ENCODE measurements at places on chromosomes 3 and 15. TPM values are rescaled to one million over a fixed set of nuclear protein-coding genes. Genes with fewer than 3 reads are reported as not detected.

Gene SCG5
- polyA plus RNA-seq: 1.6 TPM

GRCh38 chr3:49276475-49277382, at the start of gene C3orf62:
Gene C3orf62, minus strand, starts transcription at chr3:49277232. Its CDS starts 360 bp downstream, at chr3:49276872.
- peak; percentile 92 for DNase-seq

DNA sequence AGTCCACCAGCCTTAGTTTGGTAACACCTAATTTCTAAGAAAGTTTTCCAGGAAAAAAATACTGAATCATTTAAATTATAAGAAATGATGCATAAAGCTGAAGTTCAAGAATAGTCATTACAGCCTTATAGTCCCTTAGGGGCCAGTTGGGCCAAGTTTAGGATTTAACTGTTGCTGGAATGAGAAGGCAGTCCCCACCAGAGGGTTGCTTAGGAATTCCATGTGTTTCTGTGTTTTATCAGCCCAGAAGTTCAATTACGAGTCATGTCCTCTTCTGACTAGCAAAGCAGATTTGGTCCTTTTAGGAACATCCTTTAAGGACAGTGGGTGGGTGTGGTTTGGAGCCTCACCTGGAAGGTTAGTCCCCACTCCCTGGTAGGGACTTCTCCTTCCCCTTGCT, 57.0 kb upstream of the NR2E3 start:
- no peak for DNase-seq

Gene MUC13
- polyA plus RNA-seq: 6.4 TPM

DNA sequence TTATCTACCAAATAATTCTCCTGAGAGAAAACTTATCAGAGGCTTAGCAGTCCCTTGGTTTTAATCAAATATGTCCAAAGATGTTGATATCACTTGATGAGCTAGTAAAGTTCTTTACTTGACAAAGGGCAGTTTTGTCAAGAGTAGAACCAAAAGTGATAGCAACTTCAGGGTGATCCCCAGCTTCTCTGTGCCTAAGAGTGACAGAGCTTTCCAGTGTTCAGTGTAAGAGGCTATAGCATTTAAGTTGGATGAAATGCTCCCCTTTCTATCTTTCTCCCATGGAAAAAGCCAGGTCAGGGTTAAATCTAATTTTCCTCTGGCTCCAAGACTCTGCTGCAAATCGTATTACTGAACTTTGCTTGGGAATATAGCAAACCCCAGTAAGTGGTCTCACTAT, 120.8 kb downstream of the UNC13C start:
- no peak for DNase-seq

DNA sequence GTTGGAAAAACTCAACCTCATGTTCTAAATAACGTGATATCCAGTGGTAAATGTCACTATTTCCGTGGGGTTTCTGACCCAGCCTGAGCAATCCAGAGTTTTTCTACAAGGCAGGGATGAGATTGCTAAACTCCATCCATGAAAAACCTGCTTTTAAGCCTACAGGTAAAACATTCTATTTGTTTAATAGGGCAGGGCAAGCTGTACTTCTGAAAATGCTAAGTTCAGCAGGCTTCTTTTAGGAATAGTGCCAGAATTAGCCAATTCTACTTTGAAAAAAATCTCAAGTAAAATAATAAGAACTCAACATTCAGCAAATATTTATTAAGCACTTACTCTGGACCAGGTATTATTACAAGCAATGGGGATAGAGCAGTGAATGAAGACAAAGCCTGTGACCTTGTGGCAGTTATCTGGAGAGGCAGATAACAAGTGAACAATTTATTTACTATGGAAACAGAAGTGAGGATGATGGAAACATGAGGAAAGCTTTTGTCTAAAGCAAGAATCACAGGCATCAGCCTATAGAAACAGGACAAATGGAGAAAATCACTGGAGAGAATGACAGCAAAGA, 13.3 kb downstream of the RPSA start:
- DNase-seq: no peak

- DNase-seq: no peak
Observed at GRCh38 chr3:178381971-178382448, 154.2 kb upstream of the KCNMB2 start.

DNA sequence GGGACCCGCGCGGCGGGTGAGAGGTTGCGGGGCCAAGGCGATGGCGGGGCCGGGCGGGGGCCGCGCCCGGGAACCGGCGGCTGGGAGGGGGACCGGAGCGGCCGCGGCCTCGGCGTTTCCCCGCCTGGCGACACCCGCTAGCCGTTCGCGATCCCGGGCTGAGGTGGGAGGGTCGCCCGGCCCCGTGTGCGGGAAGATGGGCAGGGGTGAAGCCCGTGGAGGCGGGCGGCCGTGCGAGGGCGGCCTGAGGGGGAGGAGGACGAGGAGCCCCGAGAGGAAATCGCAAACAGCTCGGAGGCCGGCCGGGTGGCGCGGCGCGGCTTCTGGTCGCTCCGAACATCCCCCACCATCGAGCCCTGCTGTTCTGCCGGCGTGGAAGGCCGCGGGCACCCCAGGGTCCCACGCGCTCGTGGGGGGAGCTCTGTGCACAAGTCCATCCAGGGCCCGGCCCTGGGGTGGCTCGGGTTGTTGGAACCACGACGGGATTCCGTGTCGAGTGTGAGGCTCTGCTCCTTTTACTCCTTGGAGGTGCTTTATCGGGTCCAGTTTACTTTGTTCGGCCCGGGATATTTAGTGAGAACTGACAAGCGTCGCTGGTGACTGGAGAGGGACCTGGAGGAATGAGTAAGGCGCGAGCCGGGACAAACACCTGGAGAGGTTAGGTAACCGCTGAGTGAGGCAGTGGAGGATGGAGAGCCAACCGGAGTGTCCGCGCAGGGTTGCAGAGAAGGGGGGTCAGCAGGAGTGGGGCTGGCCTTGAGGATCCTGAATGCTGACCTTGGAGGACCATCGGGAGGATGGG, 728 bp downstream of the CRTC3 start:
- DNase-seq: peak; percentile 84

DNA sequence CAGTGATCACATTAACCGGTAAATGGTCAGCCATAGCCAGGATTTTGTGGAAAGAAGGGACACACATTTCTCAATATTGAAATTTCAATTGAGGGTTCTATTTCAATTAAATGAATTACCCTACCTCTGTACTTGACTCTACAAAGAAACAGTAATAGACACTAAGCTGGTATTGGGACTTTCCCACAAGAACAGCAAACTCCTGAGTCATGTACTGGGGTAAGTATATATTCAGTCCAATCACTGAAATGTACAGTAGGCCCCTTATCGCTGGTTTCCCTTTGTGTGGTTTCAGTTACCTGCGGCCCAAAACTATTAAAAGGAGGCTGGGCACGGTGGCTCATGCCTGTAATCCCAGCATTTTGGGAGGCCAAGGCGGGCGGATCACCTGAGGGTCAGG, 17.6 kb downstream of the ASB14 start:
- DNase-seq: no peak

Gene IL17RC
- polyA plus RNA-seq: 31.5 TPM

DNA sequence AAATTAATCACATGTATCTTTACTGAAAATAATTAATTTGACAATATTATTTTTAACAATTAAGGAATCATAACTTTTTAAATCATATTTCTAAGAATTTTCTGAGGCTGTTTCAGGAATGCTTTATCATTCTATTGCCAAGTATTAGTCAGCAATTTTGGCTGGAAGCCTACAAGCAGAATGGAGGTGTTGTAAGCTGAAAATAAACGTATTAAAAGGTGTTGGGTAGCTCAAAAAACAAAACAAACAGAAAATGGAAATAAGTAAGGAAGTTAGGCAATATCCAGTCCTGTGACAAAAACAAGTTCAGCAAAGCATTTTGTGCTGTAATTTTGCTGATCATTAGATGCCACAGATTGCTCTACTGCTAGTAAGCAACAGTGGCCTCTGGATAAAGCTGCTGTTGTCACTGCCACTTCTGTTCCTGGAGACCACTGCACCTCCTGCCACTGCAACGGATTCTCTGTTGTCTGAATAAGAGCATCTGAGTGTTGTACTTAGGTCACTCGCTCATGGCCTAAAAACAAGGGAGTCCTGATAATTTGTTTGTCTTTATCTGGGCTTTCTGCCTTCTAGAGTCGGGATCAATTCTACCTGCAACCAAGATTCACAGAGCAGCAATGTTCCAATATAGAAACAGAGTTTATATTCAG, 63.5 kb upstream of the SLITRK3 start:
- DNase-seq: no peak

- no peak for DNase-seq
Observed at GRCh38 chr3:126659915-126660886, 5.3 kb upstream of the TXNRD3 start.

Gene PGBD4
- polyA plus RNA-seq: 0.90 TPM

GRCh38 chr3:181915551-181915950, 203.8 kb downstream of the SOX2 start:
- DNase-seq: no peak

GRCh38 chr3:149808209-149808829, 4.7 kb upstream of the RNF13 start:
- peak; percentile 75 for DNase-seq

Gene CCR8
- polyA plus RNA-seq: not detected

GRCh38 chr3:151383956-151384355, 597 bp downstream of the P2RY12 start:
- no peak for DNase-seq

DNA sequence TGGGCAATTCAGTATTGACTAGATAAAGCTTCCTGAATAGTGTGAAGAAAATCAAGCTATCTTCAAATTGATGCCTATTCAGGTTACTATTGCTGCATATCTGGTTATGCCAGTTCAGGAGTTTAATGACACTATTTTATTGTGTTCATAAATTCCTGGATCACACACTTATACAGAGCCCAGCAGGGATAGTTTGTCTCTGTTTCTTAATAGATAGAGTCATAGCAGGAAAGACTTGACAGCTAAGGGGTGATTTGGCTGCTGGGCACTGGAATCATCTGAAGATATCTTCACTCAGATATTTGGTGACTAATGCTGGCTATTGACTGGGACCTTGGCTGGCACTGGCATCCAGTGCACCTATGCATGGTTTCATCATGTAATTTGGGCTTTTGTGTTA, 187.8 kb downstream of the PYDC2 start:
- no peak for DNase-seq

GRCh38 chr3:128180436-128180835, 27.2 kb downstream of the EEFSEC start:
- peak; percentile 40 for DNase-seq

- DNase-seq: no peak
Observed at GRCh38 chr3:98875535-98875934, 26.0 kb downstream of the DCBLD2 start.

DNA sequence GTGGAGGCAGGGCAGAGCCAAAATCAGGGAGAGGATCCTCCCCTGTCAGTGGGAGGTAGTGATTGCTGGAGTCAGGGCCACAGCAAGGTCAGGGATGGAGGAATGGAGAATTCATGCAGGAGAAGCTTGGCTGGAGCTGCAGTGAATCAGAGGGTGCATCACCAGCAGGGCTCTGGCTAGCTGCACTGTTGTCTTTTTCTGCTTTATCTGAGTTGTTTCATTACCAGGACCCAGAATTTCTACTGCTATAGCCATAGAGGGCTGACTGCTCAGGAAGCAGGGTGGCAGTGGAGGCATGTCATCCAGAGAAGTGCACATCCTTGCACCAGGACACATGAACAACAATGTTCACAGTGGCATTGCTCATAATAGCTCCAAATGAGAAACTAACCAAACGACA, 113.5 kb upstream of the GALNT15 start:
- DNase-seq: no peak

GRCh38 chr15:56794553-56795329, 61.4 kb upstream of the ZNF280D start:
- DNase-seq: no peak

DNA sequence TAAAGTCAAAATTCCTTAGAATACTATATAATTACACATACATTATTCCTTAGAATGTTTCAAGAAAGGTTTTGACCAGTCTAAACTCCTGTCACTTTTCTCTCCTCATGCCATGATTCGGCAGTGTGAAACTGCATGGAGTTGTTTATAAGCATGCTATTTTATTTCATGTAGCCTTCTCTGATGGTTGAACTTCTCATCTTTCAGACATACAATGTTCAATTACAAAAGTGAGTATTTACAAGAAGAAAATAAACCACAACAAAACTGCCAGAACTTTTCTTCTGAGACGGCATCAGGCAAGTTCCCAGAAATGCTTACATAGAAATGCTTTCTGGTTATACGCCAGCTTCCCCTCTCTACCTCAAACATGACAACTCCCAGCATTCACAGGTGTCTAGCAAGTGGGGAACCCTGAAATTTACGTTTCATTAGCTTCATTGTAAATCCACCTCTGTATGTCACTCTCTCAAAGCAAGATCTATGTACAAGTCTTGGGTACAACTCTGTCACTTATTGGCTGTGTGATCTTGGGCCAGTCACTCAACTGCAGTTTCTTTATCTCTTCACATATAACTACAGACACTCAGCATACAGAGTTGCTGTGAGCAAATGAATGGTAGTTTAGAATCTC, 42.7 kb downstream of the HDGFL3 start:
- no peak for DNase-seq

GRCh38 chr3:71490692-71491091, 92.8 kb downstream of the FOXP1 start:
- DNase-seq: no peak

GRCh38 chr15:37903919-37904625, 30.4 kb upstream of the TMCO5A start:
- DNase-seq: no peak

Gene TM4SF18
- 14.2 TPM for polyA plus RNA-seq

Gene PSTPIP1
- polyA plus RNA-seq: 2.2 TPM

- DNase-seq: no peak
Observed at GRCh38 chr3:172919297-172919683, 168.8 kb downstream of the ECT2 start.

DNA sequence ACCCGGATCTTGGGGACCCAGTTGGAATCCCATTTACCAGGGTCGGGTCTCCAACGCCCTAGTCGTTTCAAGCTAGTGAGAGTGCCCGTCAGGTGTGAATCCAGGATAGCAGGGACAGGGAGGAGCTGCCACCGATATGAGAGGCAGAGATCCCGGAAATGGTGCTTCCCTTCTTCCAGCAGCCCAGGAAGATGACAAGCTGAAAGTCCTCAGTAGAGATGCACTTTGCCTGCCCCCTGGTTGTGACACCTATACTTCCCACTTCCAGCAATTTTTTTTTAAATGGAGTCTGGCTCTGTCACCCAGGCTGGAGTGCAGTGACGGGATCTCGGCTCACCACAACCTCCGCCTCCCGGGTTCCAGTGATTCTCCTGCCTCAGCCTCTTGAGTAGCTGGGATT, 503.0 kb downstream of the NTRK3 start:
- no peak for DNase-seq

DNA sequence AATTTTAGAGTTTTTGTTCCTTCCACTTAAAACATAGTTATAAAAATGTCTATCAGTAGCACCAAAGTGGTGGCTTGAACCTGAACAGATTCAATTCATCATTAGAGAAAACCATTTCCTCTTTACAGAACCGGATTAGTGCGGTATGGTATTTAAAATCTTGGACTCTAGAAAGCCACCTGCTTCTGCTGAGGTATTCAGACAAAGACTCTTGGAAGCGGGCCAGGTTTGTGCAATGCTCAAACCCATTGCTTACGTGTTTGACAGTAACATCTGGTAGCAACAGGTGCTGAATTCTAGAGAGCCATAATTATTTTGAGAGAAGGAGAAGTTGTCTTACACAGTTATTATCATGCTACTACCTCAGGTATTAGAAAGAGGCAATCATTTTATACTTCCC, 290.5 kb downstream of the NAALADL2 start:
- peak; percentile 23 for DNase-seq

Gene GRAMD2A
- 2.7 TPM for polyA plus RNA-seq

Gene ERICH6
- not detected for polyA plus RNA-seq

Gene PLA2G4D
- not detected for polyA plus RNA-seq

Gene GOLGA6A
- not detected for polyA plus RNA-seq

Gene ATP13A5
- polyA plus RNA-seq: not detected

Gene LNP1
- 1.7 TPM for polyA plus RNA-seq

- DNase-seq: no peak
Observed at GRCh38 chr3:159200176-159200575, 398.3 kb downstream of the MFSD1 start.

Measured in kidney (tissue), 22 donors.